Occipital lobe (tissue), 3 donors: ENCODE measurements at places on chromosomes 7 and 10. TPM values are rescaled to one million over a fixed set of nuclear protein-coding genes. Genes with fewer than 3 reads are reported as not detected.

The TMEM270 gene
- total RNA-seq = not detected

The HERC4 gene
- 96.1 TPM for total RNA-seq

The HKDC1 gene
- total RNA-seq = 2.3 TPM

The HOXA1 gene
- not detected for total RNA-seq

The PNLIPRP1 gene
- total RNA-seq = not detected

The PUS7 gene
- 35.6 TPM for total RNA-seq

The FAM25G gene
- not detected for total RNA-seq

The FFAR4 gene
- not detected for total RNA-seq

The CHST15 gene
- 58.6 TPM for total RNA-seq

The INMT gene
- 0.16 TPM for total RNA-seq

The AFAP1L2 gene
- 8.1 TPM for total RNA-seq

The FRMPD2 gene
- total RNA-seq = 3.3 TPM

The C10orf71 gene
- total RNA-seq = not detected

The FAM25A gene
- total RNA-seq = not detected

The KAZALD1 gene
- 1.4 TPM for total RNA-seq

The TET1 gene
- 33.5 TPM for total RNA-seq

The AGBL3 gene
- 6.7 TPM for total RNA-seq

The ITGB8 gene
- total RNA-seq = 109 TPM

The ZNF804B gene
- total RNA-seq = 4.2 TPM

The EPHA1 gene
- not detected for total RNA-seq

The PLEKHS1 gene
- not detected for total RNA-seq

The GATAD1 gene
- 30.9 TPM for total RNA-seq

The OPN4 gene
- not detected for total RNA-seq

The NPY gene
- total RNA-seq = 40.9 TPM

The STOX1 gene
- total RNA-seq = 7.0 TPM

The ASAH2B gene
- 9.8 TPM for total RNA-seq

The TOMM7 gene
- 194 TPM for total RNA-seq

The PNLIP gene
- not detected for total RNA-seq

The RASA4 gene
- total RNA-seq = 30.4 TPM
